Stimulated activated CD8-positive, alpha-beta memory T cell treated with anti-CD3 and anti-CD28 coated beads, Interleukin-12 subunit alpha, Interleukin-12 subunit beta, amount 100 ng/mL, for 1 hour (primary cell): ENCODE measurements at places on chromosomes 16 and 17.

- DNase-seq: no peak
Observed at GRCh38 chr17:76444518-76445311, 8.2 kb downstream of the UBE2O start.

DNA sequence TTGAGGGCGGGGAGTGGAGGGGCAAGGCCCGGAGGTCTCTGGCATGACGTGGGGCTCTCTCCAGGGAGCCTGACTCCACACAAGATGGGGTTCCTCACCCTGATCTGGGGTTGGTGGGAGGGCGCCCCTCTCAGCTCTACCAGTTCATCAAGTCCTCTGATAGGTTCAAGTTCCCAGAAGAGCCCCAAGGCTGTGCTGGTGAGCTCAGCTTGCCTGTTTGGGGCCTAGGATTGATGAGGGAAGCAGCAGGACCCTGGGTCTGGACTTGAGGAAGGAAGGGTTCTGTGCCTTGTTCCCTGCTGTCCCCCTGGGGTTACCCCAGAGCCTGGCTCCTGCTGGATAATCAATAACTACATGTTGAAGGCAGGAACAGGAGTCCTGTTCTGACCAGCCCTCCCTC lies 3.5 kb downstream of the MGAT5B start:
- no peak for DNase-seq

GRCh38 chr16:50942143-50942542 lies 200.3 kb downstream of the CYLD start:
- DNase-seq: no peak

DNA sequence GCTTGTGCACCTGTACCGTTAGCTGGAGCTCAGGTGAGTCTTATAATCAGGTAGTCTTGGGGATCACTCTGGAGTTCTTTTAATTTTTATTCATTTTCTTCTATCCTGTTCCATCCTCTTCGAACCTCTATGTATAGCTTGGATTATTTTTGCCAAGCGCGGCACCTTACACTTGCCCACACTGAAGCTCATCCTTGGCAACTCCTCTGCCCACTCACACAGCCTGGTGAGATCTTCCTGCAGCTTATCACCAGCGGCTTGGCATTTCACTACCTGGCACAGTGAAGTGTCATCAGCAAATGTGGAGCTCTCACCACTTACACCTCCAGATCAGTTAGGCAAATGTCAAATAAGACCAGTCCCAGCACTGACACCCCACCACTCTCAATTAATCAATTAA lies 116.7 kb downstream of the CACNG3 start:
- DNase-seq: no peak

DNA sequence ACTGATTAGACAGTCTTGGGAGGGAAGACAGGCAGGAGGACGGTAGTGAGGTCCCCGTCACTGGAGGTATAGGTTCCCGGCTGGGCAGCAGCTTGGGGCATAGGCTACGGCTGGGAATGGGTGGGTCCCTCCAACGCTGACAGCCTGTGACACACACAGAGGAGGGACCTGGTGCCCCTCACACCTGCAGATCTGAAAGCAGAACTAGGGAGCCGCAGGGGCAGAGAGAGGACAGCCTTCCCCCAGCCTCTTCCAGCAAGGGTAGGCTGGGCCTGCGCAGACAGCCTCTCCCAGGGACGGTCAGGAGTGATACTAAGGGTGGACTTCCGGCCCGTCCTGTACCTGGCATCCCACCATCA lies 2.0 kb downstream of the P2RX1 start:
- DNase-seq: no peak

DNA sequence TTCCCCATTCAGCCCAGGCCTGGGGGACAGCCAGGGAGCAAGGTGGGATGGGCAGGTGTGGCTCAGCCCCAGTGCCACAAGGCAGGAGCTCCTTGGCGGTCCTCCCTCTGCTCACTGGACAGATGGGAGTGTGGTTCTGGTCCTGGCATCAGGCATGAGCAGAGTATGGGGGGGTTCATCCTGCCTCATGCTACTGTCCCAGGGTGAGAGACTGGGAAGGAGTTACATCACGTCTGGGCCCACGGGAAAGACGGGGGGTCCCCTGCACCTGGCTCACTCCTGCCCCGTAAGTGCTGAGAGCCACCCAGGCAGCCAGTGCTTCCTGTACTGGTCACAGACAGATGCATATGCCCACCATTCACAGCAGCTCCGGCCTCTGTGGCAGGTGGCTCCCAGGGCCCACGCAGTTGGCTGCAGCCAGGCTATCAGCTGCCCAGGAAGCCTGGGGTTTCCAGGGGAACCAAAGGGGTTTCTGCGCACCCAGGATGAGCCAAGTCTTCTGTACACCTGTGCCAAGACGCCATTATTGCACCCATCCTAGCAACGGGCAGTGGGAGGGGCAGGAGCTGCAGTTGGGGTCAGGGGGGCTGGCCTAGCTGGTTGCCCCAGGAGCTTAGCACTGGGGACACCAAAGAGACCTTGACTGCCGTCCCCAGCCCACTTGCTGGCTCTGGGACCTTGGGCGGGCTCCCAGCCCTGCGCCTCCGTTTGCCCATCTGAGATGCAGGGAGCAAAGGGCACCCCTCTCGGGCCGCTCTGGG lies 1.9 kb downstream of the BAIAP3 start:
- no peak for DNase-seq

DNA sequence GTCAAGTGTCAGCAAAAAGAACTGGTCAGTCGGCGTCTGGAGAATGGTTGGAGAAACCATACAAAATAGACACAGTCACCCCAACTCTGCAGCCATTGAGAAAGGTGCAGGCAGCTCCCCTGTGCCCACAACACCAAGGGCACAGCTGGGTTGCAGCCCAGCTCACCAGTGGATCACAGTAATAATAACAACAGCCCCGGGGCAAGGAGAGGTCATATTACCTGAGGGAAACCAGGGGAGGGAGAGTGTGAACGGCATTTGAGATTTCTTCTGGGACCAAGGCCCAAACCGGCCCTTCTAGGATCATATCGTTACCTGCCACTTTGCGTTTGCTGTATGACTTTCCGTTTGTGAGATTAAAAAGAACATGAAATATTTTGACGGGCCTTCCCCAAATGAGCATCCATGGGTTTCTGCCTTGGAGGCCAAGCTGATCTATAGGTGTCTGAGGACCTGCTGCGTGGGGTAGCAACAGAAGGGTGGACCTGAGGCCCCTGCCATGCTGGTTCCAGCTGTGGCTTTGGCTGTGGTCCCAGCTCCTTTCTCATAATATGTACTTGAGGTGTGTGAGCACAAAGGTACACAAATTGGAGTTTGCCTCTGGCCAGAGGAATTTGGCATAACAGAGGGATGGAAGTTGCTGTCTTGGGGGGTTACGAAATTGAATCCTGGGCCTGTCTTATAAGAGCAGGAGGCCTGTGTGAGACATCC lies 154.6 kb downstream of the CMIP start:
- no peak for DNase-seq

DNA sequence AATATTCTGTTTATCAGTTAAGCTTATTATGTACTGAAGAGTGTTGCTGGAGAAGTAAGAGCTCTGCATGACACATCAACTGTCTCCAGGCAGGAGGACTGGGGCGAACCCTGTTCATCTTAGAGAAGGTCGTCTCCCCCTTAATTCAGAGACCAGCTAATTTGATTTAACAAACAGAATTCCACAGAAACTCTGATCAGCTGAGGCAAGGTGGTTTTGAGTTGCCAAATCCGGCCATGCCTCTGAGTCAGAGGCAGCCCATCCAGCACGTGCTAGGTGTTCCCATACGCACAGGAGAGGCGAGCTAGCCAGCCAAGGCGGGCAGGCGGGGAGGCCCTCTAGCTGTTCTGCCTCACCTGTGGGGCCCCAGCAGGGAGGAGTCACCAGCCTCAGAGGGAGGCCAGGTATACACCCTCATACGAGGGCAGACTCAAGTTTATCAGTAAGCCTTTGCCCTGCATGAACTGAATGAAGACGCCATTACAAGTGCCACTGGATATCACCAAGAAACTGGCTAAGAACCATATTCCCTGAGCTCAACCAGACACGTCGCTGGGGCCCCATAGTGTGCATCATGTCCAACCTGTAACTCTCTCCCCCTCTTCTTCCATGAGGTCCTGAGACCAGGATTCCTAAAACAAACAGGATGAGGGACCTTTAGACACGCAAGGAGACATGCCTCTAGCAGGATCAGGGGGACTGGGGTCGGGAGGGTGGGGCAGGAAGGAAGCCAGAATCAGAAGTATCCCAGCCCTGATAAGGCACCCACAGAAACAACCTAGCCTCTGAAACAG lies 25.7 kb downstream of the STAT5A start:
- DNase-seq: no peak

- no peak for DNase-seq
Observed at GRCh38 chr17:74521701-74522201, 9.5 kb downstream of the CD300LB start.

GRCh38 chr16:19133600-19133999 lies 19.8 kb downstream of the ITPRIPL2 start:
- DNase-seq: no peak

- no peak for DNase-seq
Observed at GRCh38 chr16:56649820-56650219, 1.9 kb upstream of the MT1B start.

GRCh38 chr17:67150826-67151225 lies 94.2 kb downstream of the HELZ start:
- DNase-seq: no peak
